ENCODE measurements at places on chromosomes 11 and 22. TPM values are rescaled to one million over a fixed set of nuclear protein-coding genes. Genes with fewer than 3 reads are reported as not detected.

DNA sequence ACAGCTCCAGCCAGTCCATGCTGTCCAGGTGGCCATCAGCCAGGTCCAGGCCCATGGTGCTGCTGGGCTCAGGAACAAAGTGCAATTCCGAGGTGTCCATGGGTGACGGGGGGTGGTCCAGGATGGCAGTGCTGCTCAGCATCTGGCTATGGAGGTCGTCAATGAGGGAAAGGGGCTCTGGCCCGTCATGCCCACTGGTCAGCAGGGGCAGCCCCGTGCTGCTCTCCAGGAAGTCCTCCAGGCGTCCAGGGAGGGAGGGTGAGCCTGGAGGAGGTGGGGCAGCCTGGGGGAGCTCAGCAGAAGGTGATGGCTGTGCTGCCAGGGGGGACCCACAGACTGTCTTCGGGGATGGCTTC, 41.1 kb downstream of the SGSM3 start:
- DNase-seq: no peak

GRCh38 chr11:86172894-86173293, 71.7 kb upstream of the EED start:
- no peak for DNase-seq

DNA sequence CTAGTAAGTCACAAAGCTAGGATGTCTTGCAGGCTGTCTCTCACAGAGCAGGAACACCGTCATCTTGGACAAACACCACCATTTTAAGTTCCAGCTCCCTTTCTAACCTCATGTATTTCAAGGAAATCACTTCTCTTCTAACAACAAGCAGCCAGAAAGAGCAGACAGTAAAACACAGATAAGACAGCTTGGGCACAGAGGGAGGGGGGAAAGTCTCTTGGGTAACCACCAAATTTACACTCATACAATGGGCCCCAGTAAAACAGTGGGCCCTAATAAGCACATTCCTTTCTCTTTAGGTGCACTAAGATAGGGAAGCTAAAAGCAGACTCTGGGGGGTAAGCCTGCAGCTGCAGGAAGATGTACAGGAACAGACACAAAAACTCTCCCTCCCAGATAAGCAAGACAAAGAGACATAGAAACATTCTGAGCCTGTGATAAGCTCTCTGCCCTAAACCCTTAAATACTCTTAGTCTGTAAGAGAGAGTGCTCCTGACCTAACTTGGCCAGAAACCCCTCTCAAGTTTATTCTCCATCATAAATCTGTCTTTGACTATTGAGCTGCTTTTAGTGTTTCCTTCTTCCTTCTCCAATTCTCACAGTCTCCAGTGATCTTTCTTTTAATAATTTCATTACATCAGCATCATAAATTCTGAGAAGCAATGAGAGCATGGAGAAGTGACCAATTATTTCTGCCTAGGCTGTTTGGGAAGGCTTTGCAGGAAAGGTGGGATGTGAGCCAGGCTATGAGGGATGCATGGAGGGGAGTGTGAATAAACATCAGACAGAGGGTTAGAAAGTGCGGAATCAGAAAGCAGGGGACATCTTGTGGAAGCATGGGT, 7.4 kb downstream of the OR10D3 start:
- no peak for DNase-seq

GRCh38 chr22:26629988-26630761, 8.4 kb downstream of the CRYBA4 start:
- no peak for DNase-seq

GRCh38 chr11:83205608-83206185, 12.2 kb downstream of the ANKRD42 start:
- DNase-seq: no peak

GRCh38 chr11:33375688-33376311, 118.6 kb downstream of the HIPK3 start:
- no peak for DNase-seq

- DNase-seq: no peak
Observed at GRCh38 chr11:130775306-130776060, 140.8 kb downstream of the SNX19 start.

DNA sequence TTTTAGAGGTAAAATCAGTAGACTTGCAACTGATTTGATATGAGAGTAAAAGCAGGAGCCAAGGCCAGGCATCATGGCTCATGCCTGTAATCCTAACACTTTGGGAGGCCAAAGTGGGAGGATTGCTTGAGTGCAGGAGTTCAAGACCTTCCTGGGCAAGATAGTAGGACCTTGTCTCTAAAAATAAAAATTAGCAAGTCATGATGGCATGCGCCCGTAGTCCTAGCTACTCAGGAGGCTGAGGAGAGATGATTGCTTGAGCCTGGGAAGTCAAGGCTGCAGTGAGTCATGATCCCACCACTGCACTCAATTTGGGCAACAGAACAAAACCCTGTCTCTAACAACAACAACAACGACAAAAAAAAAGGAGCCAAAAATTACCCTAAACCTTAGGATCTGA, 13.5 kb downstream of the SGSM3 start:
- DNase-seq: no peak

DNA sequence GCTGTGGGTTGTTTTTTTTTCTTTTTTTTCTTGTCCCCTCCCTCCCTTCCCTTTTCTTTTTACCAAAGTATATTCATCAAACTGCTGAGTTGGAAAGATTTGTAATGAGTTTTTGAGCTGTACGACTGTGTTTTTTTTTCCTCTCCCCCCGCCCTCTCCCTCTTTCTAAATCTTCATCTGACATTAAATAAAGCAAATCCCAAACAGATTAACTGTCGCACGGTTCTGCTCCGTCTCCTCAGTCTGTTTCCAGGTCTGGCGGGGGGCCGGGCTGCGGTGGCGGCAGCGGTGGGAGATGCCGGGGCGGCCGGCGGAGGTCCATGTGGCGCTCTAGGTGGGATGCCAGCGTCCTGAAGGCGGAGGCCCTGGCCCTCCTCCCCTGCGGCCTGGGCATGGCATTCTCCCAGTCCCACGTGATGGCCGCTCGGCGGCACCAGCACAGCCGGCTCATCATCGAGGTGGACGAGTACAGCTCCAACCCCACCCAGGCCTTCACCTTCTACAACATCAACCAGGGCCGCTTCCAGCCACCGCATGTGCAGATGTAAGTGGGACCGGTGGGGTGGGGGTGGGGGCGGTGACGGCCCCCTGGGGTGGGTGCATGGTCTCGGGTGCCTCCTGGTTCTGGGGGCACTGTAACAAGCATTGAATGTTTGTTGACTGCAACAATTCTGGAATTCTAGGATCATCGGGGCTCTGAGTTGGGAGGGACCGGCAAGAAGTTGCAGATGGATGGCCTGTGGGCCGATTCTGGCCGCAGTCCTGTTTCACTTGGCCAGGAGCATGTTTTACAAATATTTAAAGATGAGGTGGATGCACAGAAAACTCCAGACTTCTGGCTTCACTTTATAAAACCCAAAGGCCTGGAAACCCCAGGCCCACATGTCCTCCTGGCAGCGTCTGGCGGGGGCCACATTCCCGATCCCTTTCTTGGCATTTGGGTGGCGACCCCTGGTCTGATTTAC, 13.1 kb downstream of the MPPED1 start:
- no peak for DNase-seq

GRCh38 chr11:6824136-6824823, 21.2 kb upstream of the OR10A5 start:
- DNase-seq: no peak

Gene ISX
- total RNA-seq: not detected

DNA sequence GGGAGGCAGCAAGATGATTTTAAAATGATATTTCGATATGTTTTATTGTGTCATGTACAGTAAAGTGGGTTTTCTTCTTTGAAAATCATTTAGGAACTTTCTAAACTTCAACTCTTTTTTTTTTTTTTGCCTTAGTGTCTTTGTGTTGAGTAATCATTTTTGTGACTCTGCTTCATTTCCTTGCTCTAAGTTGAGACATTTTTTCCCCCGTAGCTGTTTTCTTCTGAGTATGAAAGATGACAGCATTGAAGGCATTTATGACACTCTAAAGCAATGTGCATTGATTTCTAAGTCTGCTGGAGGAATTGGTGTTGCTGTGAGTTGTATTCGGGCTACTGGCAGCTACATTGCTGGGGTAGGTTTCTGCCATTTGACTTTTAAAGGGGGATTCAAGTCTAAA, 23.5 kb downstream of the RRM1 start:
- no peak for DNase-seq

Gene CXCR5
- total RNA-seq: not detected

DNA sequence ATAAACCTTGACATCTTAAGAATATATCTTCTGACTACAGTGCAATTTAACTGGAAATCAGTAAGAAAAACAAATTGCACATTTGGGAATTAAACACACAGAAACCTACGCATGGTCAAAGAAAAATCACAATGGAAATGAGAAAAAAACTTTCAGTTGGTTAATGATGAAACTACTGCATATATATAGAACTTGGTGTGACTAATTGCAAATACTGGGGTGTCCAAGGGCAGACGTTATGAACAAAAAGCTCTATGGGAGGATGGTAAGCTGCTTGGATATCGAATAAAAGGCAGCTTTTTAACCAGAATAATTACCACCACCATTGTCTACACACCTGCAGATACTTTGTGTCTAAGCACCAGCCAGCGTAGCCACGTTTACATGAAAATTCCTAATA, 791 bp downstream of the GDPD4 start:
- no peak for DNase-seq

GRCh38 chr11:18369398-18369797, 25.0 kb upstream of the LDHA start:
- no peak for DNase-seq

- no peak for DNase-seq
Observed at GRCh38 chr11:128345316-128345715, 242.0 kb downstream of the ETS1 start.

DNA sequence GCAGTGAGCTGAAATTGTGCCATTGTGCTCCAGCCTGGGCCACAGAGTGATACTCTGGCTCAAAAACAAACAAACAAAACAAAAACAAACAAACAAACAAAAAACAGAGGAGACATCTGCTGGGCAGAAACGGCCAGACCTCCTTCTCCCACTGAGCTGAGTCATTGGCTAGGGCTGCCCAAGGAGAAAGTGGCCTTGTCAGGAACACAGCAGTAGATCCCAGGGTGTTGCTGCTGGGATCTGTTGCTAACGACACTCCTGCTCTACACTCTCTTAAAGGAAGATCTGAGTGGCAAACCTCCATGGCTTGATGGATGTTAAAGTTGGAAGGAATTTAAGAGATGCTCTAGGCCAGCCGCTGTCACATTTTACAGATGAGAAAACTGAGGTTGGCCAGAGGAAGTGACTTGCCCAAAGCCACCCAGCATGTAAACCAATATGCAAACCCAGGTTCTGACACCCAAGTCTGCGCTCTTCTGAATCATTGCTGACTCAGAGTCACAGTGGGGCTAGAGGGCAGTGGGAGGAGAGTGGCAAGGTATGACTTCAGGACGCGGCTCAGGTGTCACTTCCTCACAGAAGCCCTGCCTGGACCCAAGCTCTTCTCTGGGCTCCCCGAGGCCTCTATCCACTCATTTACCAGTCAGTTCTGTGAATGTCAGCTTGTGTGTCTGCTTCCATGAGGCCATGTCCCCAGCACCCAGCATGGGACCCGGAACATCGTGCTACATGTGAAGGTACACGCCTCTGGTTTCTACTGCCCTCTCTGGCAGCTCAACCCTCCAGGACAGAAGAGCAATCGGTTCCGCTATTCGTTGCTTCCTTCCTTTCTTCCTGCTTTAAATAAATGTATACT, 11.3 kb upstream of the GDPD5 start:
- DNase-seq: no peak

- DNase-seq: no peak
Observed at GRCh38 chr11:133860151-133860550, 14.8 kb upstream of the SPATA19 start.

Gene MUC2
- total RNA-seq: 0.03 TPM

Gene CARNS1
- 22.2 TPM for total RNA-seq

Gene SLC6A5
- not detected for total RNA-seq

DNA sequence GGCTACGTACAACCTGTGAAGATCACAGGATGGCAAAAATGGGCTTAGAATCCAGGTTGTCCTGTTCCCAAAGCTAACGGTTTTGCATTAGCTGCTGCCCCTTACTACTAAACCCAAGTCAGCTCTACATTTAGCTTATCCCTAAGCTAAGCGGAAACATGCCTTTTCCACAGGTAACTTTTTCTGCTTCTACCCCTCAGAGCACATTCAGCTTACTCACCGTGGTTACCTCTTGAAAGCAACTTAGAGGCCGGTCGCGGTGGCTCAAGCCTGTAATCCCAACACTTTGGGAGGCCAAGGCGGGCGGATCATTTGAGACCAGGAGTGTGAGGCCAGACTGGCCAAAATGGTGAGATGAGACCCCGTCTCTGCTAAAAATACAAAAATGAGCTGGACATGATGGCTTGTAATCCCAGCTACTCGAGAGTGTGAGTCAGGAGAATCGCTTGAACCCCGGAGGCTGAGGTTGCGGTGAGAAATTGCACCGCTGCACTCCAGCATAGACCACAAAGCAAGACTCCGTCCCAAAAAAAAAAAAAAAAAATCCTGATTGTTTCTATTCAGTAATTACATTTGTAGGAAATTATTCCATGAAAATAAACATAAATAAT, 790 bp upstream of the TMEM41B start:
- no peak for DNase-seq

Gene PLAAT5
- total RNA-seq: 0.32 TPM

Gene PKDREJ
- 0.11 TPM for total RNA-seq

Gene MICAL2
- 98.7 TPM for total RNA-seq

DNA sequence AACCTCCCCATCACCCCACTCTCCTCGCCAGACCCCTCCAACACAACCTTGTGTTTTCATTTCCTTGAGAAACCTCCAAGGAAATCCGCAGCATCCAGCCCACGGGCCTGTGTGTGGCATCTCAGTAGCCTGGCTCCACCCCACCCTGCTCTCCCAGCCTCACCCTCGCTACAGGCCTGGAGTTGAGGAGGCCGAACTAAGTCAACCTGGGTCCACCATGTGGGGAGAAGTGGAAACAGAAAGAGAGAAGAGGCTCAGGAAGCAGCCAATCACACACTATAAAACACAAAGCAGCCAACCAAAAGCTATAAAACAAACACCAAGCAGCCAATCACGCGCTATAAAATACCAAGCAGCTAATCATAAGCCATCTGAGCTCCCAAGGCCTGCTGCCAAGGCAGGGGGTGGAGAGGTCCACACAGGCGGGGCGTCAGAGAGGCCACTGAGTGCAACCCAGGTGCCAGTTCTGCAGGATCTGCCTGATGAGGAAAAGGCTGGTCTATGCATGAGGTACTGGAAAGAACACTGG, 72.0 kb downstream of the MICAL3 start:
- no peak for DNase-seq

Gene USP2
- 80.0 TPM for total RNA-seq

DNA sequence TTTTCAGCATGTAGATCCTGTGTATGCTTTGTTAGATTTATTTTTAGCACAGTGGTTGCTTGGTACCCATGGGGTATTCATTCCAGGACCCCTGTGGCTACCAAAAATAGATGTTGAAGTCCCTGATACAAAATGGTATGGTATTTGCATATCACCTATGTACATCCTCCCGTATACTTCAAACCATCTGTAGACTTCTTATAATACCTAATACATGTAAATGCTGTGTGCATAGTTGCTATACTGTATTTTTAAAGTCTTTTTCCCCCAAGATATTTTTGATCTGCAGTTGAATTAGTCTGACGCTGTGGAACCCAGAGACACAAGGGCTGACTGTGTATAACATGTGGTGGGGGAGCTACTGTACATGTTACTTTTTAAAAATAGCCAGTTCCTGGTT, 101.1 kb downstream of the ATXN10 start:
- DNase-seq: no peak

- no peak for DNase-seq
Observed at GRCh38 chr11:29125606-29126005, 891.2 kb downstream of the KCNA4 start.
